T-helper 9 cell (primary cell): ENCODE measurements at places on chromosomes 7 and 10.

GRCh38 chr10:723973-724372, 34.5 kb upstream of the DIP2C start:
- no peak for DNase-seq

GRCh38 chr7:1754345-1754908, 84.3 kb downstream of the ELFN1 start:
- no peak for DNase-seq

- peak; percentile 98 for DNase-seq
Measured at GRCh38 chr10:130110246-130111112, at the start of gene C10orf143. Gene C10orf143, minus strand, starts transcription at chr10:130110830. Its CDS starts 58 bp downstream, at chr10:130110772.

DNA sequence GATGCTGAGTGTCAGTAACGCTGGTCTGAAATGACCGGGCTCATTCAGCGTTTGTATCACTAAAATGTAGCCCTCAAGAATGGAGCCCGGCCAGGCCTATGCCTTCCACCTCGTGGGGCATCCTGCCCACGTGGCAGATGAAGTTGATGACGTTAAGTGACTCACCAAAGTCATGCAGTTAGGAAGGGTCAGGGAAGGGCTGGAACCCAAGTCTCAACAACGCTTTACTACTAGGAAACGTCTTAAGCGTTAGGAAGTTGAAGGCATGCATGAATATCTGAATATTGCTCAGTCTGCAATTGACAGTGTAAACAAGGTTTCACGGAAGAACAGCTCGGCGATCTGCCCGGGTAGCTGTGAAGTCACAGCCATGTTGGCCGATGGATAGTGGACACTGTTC, 14.0 kb upstream of the UBE3C start:
- DNase-seq: no peak

DNA sequence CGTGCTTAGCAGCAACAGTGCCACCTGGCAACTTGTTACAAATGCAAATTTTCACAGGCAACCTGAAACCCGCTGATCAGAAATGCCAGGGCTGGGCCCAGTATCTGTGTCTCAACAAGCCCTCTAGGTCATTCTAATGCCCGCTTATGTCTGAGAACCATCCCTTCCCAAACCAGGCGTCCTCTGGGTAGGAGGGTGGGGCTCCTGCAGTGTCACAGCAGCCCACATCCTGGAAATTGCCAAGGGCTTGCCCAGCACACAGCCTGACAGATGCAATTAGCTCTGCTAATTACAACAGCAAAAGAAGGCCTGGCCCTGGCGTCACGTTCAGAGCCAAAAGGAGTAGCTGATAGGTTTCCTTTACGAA, 15.9 kb downstream of the ITPRIP start:
- DNase-seq: no peak

GRCh38 chr10:64465653-64466052, 944.5 kb downstream of the REEP3 start:
- no peak for DNase-seq

DNA sequence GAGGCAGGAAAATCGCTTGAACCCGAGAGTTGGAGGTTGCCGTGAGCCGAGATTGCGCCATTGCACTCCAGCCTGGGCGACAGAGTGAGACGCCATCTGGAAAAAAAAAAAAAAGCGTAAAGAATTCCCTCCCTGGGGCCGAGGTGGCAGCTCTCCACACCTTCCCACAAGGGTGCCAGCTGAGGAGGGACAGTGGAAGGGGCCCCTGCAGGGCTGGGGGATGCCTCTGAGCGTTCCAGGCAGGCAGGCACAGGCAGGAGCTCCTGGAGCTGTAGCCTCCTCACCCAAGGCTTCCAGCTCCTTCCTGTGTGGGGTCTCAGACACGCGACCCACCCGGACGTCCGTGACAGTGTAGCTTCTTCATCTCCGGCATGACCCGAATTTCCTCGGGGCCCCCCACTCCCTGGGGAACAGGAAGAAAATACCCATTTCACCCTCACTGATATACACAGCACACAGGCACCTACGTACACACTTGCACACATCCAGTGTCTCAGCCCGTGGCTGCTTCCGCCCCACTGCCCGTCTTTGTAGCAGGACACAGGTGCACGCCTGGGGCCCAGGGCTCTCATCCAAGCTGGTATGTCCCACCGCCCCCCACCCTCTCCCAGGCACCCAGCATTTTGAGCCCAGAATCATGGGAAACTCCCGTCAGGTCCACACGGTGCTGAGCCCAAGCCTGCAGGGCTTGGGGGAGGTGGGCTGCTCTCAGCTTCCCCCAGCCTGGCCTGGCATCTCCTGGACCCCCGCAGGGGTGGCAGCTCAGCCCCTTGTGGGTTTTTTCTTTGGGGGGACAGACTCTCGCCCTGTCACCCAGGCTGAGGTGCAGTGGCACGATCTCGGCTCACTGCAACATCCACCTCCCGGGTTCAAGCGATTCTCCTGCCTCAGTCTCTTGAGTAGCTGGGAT, 25.7 kb downstream of the GRIFIN start:
- no peak for DNase-seq

- DNase-seq: no peak
Measured at GRCh38 chr7:93232673-93233018, 480 bp downstream of the VPS50 start.

- DNase-seq: no peak
Measured at GRCh38 chr10:75072727-75073126, 38.7 kb upstream of the SAMD8 start.

GRCh38 chr7:157087646-157088045, 51.1 kb upstream of the UBE3C start:
- DNase-seq: no peak

DNA sequence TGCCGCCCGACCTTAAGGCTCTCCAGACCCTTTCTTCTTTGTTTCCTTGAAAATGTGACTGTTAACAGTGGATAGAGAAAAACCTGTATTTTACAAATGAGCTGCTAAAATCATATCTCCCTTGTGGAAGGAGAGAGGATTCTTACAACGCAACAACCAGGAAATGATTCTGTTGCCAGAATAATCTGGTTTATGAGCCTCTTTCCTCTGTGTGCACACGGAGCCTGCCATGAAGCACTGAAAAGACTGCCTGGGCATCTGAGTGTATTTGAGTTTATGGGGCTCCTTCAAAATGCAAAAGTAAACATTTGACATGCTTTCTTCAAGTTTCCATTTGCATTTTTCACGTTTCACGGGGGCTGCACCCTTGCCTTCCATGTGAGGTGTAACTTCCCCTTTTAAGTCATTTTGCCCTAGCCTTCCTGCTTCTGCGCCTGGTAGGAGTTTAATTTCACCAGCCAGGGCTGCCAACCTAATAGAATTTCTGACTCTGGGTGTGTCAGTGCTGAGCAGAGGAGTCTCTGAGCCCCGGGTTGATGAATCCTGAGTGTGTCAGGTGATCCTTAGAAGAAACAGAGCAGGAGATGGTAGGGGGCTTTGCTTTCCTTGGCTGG, 101.2 kb downstream of the GRB10 start:
- DNase-seq: no peak

- DNase-seq: no peak
Measured at GRCh38 chr7:29192811-29193210, 1.8 kb upstream of the CHN2 start.

DNA sequence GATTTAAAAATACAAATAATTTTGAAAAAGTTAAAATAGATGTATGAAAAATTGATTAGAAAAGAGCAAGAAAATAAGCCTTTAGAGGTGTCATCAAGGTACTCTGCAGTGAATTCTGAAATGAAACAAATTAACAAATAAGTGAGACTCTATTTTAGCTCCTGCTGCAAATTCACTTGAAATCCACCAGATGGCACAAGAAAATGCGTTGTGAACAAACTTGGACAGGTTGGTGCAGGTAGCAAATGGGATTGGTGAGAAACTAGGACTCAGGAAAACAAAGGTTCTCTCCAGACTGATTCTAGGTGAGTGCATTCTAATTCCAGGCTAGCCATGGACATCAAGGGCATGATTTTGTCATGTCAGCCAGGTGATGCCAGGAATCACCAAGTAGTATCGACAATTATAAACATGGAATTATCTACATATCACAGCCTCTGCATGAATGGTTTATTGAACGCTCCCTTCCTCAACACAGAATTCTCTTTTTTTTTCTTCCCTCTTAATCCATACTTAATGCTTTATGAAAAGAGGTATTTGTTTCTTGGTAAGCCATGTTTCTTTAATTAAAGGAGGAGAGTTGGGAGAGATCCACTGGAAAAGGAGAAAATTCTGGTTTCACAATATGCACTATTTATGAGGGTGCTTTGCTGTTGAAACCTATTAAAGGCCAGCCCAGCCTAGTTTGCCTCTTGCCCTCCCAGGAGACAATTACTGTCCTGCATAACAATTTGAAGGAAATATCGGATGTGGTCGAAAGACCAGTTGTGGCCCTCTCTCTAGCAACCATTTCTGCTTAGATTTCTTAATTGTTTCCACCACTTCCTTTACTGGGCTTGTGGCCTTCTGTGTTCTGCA, 118.1 kb downstream of the ZNF365 start:
- no peak for DNase-seq

DNA sequence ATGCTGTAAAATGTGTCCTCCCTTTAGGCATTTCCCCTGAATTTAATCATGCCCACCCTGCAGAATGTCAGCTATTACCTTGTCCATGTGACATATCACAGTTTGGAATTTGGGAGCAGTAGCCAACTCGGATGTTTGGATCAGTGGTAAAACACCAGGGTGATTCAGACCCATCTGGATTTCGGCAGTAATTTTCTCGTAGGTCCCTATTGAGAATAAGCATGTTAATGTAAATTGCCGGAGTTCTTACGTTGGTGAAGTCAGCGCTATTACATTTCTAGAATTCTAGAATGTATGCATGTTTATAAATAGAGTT, 44.1 kb downstream of the HGF start:
- no peak for DNase-seq

DNA sequence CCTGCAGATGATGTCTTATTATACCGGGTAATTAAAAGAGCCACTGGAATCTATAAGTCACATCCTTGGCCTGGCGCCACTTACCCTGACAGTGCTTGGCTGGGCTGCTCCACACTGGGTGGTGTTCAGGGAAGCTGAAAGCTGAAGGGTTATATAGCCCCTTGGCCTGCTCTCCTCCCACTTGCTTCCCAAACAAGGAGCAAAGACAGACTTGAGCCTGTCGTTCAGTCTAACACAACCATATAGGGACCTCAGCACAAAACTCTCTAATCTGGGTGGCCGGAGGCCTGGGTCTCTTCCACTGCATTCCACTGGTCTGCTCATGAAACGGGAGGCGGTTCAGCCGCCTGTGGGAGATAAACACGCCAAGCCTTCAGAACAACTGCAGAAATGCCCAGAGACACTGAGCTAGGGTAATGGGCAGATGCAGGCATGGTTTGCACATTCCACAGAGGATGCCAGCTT, at the start of gene ACTA2:
Gene ACTA2, minus strand, starts transcription at position 127 of the 465 bp plus-strand sequence. CDS start 3,843 bp downstream, outside the sequence.
- no peak for DNase-seq

GRCh38 chr10:65194555-65194954, 1673.4 kb downstream of the REEP3 start:
- DNase-seq: no peak

DNA sequence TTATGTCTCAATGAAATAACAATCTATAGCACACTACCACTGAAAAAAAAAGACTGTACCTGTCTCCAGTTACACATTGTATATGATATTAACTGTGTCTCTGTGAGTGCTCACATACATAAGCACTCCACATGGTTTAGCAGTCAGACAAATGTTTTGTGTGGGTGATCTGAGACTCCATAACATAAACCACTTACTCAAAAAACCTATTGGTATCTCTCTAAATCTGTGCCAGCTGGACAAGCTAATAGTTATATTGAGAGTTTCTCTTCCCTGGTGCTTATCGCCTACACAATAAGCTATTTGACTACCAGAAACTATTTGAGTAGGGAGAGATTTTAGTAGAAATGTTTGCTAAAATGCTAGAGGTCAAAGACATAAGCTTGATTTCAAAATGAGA, 190.1 kb upstream of the AGR3 start:
- no peak for DNase-seq

GRCh38 chr10:73827346-73828089, 16.1 kb upstream of the NDST2 start:
- no peak for DNase-seq

GRCh38 chr10:77253147-77253545, 384.5 kb downstream of the KCNMA1 start:
- DNase-seq: no peak

DNA sequence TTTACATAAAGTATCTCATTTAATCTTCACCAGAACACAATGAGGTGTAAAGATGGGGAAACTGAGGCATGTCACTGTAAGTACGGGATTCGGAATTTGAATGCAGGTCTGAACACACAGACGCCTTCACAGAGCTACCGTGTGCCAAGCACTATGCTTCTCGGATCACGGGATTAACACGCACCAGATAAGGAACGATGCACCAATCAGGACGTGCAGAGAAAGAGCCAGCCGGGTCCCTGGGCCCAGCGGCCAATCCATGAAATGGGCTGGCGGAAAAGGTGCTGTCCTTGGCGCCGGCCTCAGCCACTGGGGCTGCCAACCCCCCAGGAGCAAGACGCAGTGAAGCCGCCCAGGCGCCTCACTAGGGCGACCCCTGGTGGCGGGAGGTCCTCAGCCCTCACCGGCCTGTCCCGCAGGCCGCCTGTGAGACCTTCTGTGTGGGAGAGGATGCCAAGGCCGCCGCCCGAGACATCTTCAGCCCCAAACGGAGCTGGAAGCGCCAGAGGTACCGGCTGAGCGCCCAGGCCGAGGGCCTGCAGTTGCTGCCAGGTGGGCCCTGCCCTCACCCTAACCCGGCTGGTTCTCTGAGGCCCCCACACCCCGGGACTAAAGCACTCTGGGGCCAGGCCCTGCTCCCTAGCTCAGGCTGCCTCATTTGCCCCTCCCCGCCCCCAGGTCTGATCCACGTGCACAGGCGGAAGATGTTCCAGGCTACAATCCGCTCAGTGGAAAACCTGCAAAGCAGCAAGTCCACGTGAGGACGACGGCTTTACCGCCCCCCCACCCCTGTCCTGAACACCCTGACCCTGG, 15.6 kb downstream of the ATG9B start:
- DNase-seq: peak; percentile 86

DNA sequence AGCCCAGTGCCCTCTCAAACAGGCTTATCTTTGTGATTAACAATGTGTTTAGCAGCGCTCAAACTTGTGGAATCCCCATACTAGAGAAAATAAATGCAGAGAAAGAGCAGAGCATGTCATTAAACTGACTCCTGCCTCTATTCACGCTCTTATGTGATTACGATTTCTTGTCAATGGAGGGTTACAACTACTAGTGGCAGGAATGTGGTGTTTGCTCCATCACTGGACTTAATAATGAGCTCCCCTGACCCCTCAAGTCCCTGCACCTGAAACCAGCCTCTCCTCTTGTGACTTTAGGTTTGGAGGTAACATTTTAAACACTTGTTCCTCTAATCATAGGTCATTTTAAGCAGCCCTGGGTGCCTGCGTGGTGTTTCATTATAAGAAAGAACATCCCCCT, 121.9 kb downstream of the PLPP4 start:
- DNase-seq: no peak
